ENCODE measurements at places on chromosomes 12 and 14. TPM values are rescaled to one million over a fixed set of nuclear protein-coding genes. Genes with fewer than 3 reads are reported as not detected.

CCDC196 gene
- not detected for total RNA-seq

DNA sequence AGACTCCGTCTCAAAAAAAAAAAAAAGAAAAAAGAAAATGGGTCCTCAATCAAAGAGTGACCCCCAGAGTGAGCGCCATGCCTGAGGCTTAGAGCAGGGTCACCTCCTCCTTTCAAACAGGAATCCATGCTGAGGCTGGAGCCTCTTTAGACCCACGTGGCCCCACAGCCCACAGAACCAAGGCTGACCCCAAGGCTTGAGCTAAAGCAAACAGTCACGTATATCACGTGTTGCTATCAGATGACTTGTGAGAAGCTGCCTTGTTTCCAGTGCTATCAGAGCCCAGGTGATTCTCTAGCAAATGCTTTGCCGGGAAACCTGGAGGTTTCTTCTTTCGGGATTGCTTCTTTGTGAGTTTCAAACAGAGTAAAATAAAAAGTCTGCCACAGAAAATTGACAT lies 31.7 kb upstream of the DYNC1H1 start:
- no peak for DNase-seq
- H3K4me3 ChIP-seq: peak overlapping the region; percentile 5
- H3K4me1 ChIP-seq: peaks cover 5% of the 10 kb centered on the region
- H3K36me3 ChIP-seq: no peaks in the 10 kb centered on the region

GRCh38 chr12:53492830-53493609 lies 6.2 kb downstream of the MAP3K12 start:
- peaks cover 28% of the 10 kb centered on the region for H3K4me1 ChIP-seq
- DNase-seq: peak; percentile 94
- no peaks in the 10 kb centered on the region for H3K27me3 ChIP-seq
- no peaks in the 10 kb centered on the region for H3K36me3 ChIP-seq

- H3K27ac ChIP-seq: no peak overlapping the region
- no peaks in the 10 kb centered on the region for H3K4me1 ChIP-seq
- H3K36me3 ChIP-seq: no peaks in the 10 kb centered on the region
- H3K27me3 ChIP-seq: no peaks in the 10 kb centered on the region
- no peak overlapping the region for H3K4me3 ChIP-seq
Measured at GRCh38 chr14:75497191-75497590, 25.1 kb upstream of the BATF start.

- H3K27ac ChIP-seq: no peak overlapping the region
- H3K27me3 ChIP-seq: peaks cover 28% of the 10 kb centered on the region
- H3K36me3 ChIP-seq: no peaks in the 10 kb centered on the region
- H3K4me1 ChIP-seq: peaks cover 12% of the 10 kb centered on the region
- DNase-seq: no peak
Measured at GRCh38 chr12:109721276-109721675, 7.7 kb downstream of the FAM222A start.
